ENCODE measurements at places on chromosomes 13 and 19.
A peak's percentile ranks its signal among the peaks of the same experiment; 100 is the strongest.

DNA sequence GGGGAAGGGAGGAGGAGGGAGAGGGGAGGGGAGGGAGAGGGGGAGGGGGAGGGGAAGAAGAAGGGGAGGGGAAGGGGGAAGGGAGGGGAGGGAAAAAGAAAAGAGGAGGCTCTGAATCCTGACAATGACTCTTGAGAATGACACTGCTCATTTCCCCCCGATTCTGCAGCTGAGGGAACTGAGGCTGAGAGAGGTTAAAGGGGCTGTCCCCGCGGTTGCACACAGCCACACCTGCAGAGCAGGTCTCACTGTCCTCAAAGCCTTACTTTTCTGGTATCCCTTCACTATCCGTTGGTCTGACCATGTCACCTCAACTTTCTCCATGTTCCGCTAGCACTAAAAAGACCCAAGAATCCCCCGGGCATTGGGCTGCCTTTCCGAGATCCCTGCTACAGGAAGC is 35.4 kb downstream of the CYP4F2 start:
- DNase-seq = no peak

DNA sequence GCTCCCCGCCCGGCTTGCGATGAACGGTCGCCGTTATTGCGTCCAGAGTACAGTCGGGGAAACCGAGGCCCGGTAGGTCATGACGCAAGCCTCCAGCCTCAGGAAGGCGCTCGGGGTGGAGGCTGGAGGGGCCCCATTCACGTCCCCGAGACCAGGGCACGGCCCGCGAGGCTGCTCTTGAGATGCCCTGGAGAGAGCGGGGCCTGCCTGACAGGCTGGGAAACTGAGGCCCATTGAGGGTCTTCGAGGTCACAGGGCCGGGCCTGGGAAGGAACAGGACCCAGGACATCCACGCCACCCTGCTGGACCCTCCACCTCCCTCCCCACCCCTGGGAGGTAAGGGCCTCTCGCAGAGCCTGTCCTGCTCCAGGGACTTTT is 367 bp downstream of the NDUFS7 start:
- DNase-seq = no peak

DNA sequence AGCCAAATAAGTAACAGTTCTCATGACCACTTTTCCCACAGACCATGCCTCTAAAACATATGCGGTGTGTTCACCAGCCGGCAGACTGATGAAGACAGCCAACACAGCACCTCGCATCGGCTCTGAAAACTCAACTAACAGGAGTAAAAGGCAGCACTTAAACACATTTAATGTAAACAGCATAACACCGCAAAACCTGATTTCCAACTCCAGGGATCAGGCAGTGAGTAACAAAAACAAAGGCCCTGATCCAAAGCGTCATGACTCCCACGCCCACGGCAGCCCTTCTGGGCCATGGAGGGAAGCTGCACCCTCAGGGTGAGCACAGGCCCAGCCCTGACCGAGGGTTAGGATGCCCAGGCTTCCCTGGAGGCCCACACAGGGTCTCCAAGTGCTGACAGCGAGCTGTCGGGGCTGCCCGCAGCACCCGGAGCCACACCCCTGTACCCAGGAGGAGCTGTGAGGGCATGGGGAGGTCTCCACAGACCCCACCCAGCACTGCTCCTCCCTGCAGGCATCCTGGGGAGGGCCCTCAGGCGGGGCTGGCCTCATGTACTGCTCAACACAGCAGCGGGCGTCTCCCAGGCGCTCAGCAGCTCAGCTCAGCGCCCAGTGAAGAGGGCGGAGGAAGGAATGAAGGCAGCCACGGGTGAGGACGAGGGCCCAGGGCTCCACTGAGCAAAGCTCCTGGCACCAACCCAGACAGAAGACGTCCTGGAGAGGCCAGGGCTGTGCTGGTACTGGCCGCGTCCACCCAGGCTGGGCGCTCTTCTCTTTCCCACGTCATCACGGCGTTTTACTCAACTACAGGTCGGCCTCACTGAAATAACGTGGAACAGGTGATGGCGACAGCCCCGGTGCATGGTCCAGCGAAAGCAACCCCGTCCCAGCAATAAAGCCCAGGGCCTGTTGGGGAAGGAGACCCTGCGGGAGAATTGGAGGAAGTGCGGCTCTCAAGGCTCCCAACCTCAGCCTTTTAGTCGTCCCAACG is 53.7 kb downstream of the RASA3 start:
- DNase-seq = no peak

DNA sequence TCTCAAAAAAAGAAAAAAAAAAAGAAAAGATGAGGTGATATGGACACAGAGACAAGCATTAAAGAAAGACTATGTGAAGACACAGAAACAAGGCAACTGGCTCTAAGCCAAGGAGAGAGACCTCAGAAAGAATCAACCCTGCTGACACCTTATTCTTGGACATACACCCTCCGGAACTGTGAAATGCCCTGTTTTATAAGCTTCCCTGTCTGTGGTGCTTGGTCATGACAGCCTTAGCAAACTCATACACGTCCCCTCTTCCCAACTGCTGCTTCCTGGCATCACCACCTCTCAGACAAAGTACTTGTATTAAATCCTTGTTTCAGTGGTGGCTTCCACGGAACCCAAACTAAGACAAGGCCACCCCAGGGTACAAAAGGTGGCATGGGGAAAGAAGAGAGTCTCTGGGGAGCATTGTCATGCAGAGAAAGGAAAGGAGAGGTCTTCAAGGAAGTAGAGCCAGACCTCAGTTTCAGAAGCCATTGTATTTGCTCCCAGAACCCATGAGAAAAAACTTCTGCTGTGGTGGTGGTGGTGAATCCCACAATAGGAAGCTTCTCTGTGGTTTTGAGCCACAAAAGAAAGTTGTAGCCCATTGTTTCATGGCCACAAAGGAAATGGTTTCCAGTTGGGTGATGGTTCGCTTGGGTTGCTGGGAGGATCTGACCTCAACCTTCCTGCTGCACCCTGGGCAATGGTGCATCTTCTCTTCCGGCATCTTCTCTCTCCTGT is 16.3 kb upstream of the TSPAN16 start:
- peak; percentile 80 for DNase-seq

GRCh38 chr13:34338102-34338501 is 520.2 kb downstream of the RFC3 start:
- no peak for DNase-seq

GRCh38 chr13:96020155-96020575 is 33.0 kb downstream of the UGGT2 start:
- no peak for DNase-seq

- no peak for DNase-seq
Observed at GRCh38 chr13:109700176-109700575, 86.2 kb downstream of the IRS2 start.

DNA sequence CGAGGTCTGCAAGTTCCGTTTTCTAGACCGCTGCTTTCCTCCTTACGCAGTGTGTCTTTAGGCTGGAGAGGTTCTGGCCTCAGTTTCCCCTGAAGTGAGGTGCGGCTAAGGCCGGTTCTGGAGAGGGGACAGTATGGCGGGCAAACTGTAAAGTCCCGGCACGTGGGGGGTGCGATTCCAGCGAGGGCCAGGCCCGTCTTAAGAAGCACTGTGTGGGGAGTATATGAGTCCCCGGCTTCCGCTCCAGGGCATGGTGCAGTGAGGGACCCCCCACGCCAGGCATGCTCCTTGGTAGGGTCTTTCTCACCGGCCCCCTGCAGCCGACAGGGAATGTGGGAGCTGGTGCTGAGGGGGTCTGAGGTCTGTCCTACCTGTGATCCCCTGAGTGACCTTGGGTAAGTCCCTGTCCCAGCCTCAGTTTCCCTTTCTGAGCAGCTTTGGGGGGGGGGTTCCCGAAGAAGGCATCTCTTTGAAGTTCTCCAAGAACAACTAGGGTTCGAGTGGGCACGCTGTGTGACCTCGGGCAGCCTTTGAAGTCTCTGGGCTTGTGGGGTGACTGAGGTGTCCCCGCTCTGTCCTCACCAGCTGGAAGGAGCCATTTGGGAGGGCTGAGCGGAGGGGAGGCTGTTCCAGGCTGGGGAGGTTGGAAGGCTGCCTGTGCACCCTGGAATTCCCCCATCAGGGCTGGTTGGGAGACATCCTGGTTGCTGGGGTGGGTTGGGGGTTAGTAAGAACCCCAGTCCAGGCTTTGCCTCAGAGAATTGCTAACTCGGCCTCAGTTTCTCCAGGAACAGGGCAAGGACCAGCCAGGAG is 1.5 kb downstream of the NFIC start:
- no peak for DNase-seq
